AML-193 (cell line): ENCODE measurements at places on chromosomes 1 and 21.

DNA sequence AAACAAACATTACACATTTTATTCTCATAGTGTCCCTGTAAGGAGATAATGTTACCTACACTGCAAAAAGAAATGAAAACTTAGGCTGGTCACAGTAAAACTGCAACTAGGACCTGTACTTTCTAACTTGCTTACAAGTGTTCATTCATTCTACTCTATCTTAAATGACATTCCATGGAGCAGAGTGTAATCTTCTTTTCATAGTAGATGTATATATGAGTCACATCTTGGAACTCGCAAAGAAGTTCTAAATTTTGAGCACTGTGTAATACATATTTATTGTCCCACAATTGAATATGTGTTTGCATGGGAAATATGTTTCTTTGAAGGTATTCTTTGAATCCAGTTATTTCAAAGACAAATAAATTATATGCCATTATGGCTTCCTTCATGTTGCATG, 1258.5 kb upstream of the ADGRL2 start:
- no peak for DNase-seq

DNA sequence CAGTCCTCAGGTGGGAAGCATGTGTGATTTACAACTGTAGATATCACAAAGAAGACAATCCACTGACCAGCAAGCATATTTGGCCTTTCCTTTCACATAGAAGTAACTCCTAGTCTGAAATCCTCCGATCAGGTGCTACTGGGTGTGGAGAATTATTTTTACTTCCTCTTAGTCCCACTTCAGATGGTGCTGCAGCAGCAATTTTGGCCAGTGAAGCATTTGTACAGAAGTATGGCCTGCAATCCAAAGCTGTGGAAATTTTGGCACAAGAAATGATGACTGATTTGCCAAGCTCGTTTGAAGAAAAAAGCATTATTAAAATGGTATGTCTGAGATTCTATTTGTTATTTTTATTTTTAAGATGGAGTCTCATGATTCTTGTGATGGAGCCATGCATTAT, 51.0 kb downstream of the SCP2 start:
- no peak for DNase-seq

DNA sequence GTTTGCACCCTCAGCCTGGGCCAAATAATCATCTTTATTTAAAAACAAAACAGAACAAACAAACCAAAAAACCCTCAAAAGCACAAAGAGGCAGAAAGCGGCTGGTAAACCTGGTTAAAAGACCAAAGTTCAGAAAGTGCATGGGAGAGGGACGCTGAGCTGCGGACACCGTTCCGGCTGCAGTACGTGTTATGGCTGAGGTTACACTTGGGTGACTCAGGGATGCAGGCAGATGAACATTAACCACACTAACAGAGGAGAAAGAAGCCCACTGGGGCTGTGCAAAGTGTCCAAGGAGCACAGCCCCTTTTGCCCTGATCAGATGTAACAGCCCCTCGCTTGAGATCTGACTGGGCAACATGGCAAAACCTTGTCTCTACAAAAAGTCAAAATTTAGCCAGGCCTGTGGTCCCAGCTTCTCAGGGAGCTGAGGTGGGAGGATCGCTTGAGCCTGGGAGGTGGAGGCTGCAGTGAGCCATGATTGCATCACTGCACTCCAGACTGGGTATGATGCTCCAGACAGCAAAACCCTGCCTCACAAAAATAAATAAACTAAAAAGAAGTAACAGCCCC, 28.3 kb downstream of the GPR157 start:
- DNase-seq, result peak; percentile 8

- peak; percentile 17 for DNase-seq
These were observed 128.0 kb downstream of the ADAMTS1 start for GRCh38 chr21:26717146-26717739.

DNA sequence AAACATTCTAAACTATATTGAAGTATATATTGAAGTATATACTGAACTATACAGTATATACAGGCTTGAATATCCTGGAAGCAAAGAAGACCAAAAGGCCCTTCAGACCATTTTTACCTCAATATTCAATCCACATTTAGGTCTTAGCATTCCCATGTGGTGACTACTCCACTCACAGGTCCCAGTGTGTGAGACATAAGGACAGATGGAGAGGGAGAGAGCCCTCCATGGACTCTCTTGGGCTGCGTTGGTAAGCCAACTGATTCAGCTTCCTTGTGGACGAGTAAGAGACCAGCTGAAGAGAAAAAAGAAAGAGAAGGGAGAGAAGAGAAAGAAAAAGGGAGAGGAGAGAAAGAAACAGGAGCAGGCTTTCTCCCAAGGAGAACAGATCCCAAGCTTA, 37.3 kb upstream of the ZRANB2 start:
- DNase-seq, result no peak
